ENCODE measurements at places on chromosomes 5 and 9.

DNA sequence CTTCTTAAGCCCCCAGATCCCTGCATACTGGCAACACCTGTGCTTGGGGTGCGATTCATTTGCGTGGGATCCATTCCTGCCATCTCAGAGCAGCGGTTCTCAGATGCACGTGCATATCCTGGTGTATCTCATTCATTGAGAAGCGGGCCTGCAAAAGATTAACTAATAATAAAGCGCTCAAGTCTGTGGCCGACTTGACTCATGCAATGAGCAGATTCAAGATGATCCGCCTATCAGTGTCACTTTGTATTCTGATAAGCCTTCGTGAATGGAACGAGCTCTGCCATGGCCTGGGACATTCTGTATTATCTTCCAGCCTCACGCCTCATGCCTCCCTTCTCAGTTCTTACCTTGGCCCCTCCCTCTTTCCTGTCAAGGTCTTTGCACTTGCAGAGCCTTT is 22.3 kb downstream of the C1QTNF2 start:
- no peak for DNase-seq

DNA sequence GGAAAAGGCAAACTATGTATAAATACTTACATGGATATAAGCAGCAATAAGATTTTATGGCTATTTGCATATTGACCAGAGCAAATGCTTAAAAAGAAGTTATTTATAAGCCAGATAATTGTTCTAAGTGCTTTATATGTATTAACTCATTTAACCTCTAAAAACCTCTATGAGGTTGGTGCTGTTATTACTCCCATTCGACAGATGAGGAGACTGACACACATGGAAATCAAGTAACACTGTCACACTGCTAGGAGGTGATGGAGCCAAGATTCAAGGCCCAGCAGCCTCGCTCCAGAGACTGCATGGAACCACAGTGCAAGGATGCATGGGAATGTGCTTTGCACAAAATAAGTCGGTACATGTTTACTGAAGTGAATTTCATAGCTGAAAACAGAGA is 53.7 kb downstream of the C5 start:
- no peak for DNase-seq

- DNase-seq, result no peak
Observed at GRCh38 chr9:69317081-69317480, 7.9 kb upstream of the ENTREP1 start.

- DNase-seq, result no peak
Observed at GRCh38 chr9:6414247-6414641, 1.2 kb downstream of the UHRF2 start.

DNA sequence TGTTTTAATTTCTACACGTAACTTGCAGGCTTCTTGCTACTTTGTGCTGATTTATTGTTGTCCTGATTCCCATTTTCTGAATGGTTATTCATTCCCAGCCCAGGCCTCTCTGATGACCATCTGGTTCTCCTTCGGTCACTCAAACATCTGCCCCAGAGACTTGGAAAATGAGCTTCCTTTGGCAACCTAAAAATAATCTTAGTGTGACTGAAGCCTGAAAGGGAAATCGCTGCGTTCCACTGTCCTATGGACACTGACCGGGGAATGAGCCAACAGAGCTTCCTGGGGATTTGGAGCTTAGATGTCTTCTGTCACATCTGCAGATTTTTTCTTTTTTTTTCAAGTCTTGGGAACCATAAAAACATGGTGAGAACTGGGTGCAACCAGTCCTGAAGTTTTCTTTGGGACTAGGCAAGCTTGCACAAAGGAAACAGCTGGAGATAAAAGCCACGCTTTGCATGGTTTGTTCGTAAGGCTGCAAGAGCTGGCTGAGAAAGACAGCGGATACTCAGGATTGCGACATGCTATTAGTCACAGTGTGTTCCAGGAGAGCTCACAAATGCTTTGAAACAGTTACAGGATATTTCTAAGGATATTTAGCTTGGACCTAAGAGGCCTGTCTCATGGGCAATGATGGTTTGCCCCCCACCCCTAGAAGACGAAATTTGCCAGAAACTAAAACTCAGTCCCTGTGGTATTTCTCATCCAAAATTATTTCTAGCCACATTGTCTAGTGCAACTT is 146.2 kb downstream of the GOLPH3 start:
- no peak for DNase-seq

- DNase-seq, result no peak
Observed at GRCh38 chr5:87526131-87526530, 113.4 kb upstream of the CCNH start.

DNA sequence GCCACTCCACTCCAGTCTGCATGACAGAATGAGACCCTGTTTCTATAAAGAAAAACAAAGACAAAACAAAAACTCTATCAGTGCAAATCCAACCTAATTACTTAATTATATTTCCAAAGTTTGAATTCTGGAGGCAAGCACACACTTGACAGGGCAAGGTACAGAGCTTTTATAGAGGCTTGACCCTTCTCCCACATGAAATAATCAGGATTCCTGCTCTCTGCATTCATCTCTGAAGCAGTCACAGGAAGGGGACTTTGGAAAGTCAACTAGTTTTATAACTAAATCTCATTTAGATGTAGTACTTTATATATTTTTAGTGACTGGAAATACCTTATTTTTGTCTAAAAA is 91.9 kb upstream of the CHD1 start:
- no peak for DNase-seq

DNA sequence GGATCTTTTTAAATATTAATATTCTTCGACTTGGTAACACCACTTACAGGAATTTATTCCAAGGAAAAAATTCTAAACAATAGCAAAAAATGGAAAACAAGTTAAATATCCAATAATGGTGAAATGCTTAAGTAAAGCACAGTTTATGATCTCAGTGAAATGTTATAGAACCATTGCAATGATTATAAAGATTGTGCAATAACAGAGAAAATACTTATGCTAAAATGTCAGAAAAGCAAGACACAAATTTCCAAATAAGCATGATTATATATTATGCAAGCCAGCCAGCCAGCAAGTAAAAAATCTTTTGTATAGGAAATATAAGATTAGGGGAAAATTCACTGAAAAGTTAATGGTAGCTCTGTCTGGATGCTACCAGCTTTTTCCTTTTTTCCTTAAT is 102.7 kb upstream of the EFNA5 start:
- DNase-seq, result no peak
